ENCODE measurements at places on chromosomes 5 and 9.

- DNase-seq = no peak
These were observed 371.5 kb downstream of the NR2F1-AS1 start for GRCh38 chr5:93209476-93209875.

- no peak for DNase-seq
These were observed 10.4 kb upstream of the PCDHGC3 start for GRCh38 chr5:141465351-141465750.

GRCh38 chr5:15995341-15996052, 184.1 kb downstream of the MARCHF11 start:
- DNase-seq = no peak

DNA sequence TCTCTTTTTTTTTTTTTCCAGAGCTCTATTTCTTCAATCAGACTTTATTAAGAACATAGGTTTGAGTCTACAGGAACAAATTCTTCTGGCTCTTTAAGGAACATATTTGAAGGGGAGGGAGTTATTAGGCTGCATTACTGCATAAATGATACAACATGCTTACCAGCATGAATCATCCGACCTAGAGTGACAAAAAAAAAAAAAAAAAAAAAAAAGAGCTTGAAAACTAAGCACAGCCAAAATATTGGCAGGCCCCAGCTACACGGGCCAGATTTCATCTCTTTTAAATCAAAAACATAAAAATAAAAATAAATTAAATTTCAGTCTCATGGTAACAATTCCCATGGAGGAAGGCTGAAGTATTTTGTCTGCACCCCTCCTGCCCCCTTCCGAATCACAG, 26.3 kb downstream of the MSX2 start:
- no peak for DNase-seq

DNA sequence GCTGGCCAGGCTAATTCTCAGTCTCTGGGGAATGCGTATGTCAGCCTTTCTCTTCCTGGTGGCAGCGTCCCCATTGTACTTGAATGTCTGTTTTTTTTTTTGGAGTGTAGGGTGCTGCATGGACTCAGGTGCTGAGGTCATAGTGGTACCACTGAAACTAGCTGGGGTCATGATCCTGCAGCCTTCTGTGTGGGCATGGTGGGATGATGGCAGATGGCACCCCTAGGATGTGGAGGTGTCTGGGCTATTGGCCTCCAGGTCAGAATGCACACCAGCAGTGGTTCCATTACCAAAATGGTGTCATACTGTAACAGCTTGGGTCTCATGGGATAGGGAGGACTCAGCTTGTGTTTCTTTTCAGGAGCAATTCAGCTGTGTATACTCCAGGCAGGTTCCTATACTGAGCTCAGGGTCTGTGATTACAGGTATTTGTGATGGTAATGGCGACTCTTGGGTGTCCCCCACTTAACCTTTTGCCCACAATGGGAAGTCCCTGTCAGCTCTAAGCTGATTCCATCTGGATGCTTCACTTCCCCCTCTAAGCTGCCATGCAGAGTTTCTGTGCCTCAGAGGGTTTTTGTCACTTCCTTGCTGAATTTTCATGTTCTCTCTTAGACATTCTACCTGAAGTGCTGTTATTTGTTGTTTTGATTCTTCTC, 17.9 kb downstream of the HSD17B4 start:
- no peak for DNase-seq

DNA sequence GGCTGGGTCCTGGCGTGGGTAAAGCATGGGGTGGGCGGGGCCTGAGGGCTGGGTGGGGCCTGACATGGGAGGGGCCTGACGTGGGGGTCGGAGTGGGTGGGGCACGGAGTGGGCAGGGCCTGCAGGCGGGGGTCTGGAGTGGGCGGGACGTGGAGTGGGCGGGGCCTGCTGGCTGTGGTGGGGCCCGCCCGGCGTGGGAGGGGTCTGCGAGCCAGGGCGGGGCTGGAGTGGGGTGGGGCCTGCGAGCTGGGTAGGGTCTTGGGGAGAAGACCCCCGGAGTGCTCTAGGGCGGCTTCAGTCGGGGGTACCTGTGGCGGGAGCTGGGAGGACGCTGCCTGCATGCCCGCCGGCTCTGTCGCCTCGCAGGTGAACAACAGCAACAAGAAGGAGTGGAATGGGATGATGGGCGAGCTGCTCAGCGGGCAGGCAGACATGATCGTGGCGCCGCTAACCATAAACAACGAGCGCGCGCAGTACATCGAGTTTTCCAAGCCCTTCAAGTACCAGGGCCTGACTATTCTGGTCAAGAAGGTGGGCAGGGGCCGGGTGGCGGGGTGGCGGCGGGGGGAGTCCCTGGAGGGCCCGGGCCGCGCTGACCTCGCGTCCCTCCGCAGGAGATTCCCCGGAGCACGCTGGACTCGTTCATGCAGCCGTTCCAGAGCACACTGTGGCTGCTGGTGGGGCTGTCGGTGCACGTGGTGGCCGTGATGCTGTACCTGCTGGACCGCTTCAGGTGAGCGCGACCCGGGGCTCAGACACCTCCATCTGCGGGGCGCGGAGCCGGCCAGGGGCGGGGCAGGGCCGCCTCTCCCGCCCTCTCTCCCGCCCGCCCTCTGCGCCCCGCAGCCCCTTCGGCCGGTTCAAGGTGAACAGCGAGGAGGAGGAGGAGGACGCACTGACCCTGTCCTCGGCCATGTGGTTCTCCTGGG, 8.0 kb downstream of the LRRC26 start:
- no peak for DNase-seq

DNA sequence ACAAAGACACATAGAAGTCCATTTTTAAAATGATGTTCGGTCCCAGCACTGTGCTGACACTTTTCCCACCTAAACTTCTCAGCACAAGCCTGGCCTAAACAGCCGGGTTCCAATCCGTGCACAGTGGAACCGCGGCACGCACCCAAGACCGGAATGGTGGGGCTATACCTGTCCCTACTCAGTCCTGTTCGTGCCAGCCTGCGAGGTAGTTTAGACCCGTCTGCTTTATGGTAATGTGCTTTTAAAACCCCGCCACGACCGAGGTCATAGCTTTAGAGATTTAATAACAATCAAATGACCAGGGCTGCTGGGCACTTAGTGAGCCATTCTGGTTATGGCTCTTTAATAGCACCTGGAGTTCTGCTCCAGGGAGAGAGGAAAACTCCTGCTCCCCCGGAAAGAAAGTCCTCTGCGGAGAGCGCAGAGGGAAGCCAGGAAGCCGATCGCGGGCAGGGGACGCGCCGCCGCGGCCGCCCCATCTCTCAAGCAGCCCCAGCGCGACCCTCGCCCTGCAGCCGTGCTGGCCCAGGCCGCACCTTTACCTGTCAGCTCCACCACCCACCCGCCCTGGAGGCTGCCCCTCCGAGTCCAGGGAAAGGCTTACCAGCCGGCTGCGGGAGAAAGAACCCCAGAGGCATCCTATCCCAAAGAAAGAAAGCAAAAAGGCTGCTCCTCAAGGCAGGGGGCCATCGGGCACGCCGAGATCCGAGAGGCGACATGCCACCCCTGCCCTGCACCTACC, 511 bp downstream of the ARL15 start:
- DNase-seq = peak; percentile 12

DNA sequence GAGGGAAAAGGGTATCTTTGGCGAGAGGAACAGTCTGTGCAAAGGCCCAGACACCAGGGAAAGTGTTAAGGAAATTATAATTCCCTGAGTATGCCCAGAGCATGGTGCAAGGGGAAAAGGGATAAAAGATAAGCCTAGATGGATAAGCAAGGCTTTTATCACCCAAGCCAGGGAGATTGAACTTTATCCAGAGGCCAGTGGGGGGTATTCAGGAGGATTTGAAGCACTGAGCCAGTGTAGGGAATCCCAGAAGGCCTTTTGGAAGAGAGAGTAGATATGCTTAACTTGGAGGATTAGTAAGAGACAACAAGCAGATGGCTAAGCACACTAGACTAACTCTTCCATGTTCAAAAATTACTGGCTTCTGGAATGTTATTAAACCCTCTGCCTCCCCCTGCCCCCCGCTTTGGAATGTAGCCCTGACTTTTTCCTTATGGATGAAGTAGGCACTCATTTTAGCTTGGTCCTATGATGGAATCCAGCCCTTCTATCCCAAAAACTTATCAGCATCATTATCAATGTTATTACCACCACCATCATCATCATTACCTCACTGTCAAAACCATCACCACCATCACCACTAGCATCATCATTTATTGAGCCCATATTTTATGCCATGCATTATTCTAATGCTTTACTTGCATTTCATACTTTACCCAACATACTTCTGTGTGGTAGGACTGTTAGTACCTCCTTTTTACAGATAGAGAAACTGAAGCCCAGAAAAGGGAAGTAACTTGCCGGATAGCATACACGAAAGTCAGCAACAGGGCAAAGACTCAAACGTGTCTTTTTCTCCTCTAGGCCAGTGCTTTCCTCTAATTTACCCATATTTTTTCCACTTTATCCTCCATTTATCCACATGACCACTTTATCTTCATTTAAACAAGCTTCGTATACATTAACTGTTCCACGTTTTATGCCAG, 237.0 kb downstream of the PAPPA start:
- DNase-seq = no peak

Data from stimulated activated CD4-positive, alpha-beta T cell treated with anti-CD3 and anti-CD28 coated beads, Interleukin-4, amount 100 ng/mL, for 4 hours (primary cell).